NCI-H1436 treated with DMSO at 0.1 percent for 48 hours (cell line): ENCODE measurements at places on chromosomes 6 and 20.

GRCh38 chr20:63238031-63238430 lies 2.3 kb downstream of the BIRC7 start:
- no peak for DNase-seq

DNA sequence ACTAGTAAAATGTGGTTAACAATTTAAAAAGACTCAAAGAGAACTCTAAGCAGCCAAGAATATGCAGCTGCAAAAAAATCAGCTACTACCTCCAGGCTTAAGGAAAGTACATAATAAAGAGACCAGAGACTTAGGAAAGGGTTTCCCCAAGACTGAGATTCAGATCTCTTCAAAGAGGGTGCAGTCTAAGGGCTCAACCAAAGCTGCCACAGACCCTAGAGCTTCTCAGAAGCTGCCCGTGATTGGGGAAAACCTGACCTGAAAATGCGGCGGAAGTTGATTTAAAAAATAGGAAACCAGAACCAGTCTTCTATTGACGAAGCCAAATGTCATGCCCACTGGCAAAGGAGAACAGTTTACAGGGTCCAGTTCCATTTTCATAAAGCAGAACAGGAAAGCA lies 516.8 kb upstream of the MARCKS start:
- DNase-seq: no peak

GRCh38 chr6:22952097-22952496 lies 382.7 kb downstream of the HDGFL1 start:
- no peak for DNase-seq

GRCh38 chr20:49171909-49172308 lies 16.2 kb downstream of the STAU1 start:
- DNase-seq: no peak
